Thymus (tissue), 14 donors: ENCODE measurements at places on chromosomes 5 and 9. TPM values are rescaled to one million over a fixed set of nuclear protein-coding genes. Genes with fewer than 3 reads are reported as not detected.

CDKN2B-AS1 gene
- 0.61 TPM for total RNA-seq

ANKRD18A gene
- 2.8 TPM for total RNA-seq

DNA sequence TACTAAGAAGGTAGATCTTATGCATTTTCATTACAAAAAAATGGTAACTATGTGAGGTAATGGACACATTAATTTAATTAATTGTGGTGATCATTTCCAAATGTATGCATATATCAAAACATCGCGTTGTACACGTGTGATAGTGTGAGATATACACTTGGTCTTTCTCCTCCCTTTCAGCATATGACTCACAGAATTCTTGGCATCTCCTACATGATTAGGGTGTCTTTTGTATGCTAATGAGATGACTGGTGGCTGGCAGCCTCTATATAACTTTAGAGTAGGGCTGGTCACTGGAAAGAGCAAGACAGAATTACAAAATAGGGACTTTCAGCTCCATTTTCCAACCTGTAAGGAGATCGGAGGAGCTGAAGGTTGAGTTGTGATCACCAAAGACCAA, 1167.6 kb downstream of the CDH12 start:
- H3K27ac ChIP-seq, result no peak overlapping the region
- DNase-seq, result no peak
- H3K36me3 ChIP-seq, result no peaks in the 10 kb centered on the region
- no peak overlapping the region for H3K4me3 ChIP-seq
- H3K27me3 ChIP-seq, result no peaks in the 10 kb centered on the region

DNA sequence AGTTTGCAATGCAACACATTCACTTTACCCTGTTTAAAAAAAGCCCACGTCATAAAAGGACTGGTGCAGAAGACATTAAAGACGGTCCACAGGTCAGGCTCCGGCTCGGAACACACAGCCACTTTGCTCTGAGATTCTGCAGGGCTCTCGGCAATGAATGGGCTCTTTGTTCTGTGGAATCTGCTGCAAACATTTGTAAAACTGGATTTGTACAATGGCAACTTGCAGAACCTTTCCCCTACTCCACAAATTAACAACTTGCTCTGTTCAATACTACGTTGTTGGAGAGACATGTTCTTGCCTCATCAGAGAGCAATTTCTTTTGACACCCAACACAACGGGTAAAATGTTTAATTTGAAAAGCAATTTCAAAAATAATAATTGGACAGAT, 13.0 kb upstream of the NR5A1 start:
- no peaks in the 10 kb centered on the region for H3K4me1 ChIP-seq
- DNase-seq, result no peak
- H3K36me3 ChIP-seq, result no peaks in the 10 kb centered on the region
- H3K27ac ChIP-seq, result no peak overlapping the region
- H3K4me3 ChIP-seq, result no peak overlapping the region

SHISAL2B gene
- total RNA-seq, result not detected

OTULINL gene
- 14.9 TPM for total RNA-seq

- no peaks in the 10 kb centered on the region for H3K4me1 ChIP-seq
- H3K27me3 ChIP-seq, result no peaks in the 10 kb centered on the region
- H3K36me3 ChIP-seq, result no peaks in the 10 kb centered on the region
- H3K4me3 ChIP-seq, result no peak overlapping the region
- DNase-seq, result no peak
Measured at GRCh38 chr9:126309427-126310189, 17.0 kb upstream of the MVB12B start.

TMEM174 gene
- not detected for total RNA-seq

DNA sequence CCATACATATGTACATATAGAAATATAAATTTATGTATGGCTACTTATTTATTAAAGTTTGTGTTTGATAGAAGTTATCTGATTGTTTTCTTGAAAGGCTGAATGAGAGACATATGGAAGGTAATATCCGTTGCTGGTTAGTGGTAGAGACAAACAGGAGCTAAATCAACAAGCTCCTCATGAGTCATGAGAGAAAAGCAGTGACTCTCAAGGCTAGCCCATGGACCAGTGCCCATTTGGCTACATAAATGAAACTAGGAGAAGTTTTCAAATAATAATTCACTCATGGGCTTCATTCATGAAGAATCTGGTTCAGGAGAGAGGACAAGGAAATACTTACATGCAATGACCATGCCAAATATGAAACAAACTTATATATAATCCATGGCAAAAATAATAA, 504.5 kb upstream of the ITGA1 start:
- H3K27me3 ChIP-seq, result no peaks in the 10 kb centered on the region
- no peaks in the 10 kb centered on the region for H3K36me3 ChIP-seq
- no peak overlapping the region for H3K4me3 ChIP-seq
- H3K4me1 ChIP-seq, result no peaks in the 10 kb centered on the region

GRCh38 chr5:107395632-107396350, 274.9 kb downstream of the EFNA5 start:
- no peaks in the 10 kb centered on the region for H3K36me3 ChIP-seq
- no peak overlapping the region for H3K4me3 ChIP-seq
- H3K27ac ChIP-seq, result no peak overlapping the region
- no peak for DNase-seq

- no peaks in the 10 kb centered on the region for H3K4me1 ChIP-seq
- no peak overlapping the region for H3K27ac ChIP-seq
- DNase-seq, result no peak
- H3K27me3 ChIP-seq, result no peaks in the 10 kb centered on the region
Measured at GRCh38 chr5:626850-627249, 14.7 kb downstream of the CEP72 start.

- H3K27ac ChIP-seq, result no peak overlapping the region
- no peak overlapping the region for H3K4me3 ChIP-seq
- no peaks in the 10 kb centered on the region for H3K36me3 ChIP-seq
Measured at GRCh38 chr5:40227931-40228330, 451.8 kb upstream of the PTGER4 start.

- H3K27me3 ChIP-seq, result no peaks in the 10 kb centered on the region
- no peaks in the 10 kb centered on the region for H3K36me3 ChIP-seq
- DNase-seq, result no peak
- no peaks in the 10 kb centered on the region for H3K4me1 ChIP-seq
- H3K27ac ChIP-seq, result no peak overlapping the region
- no peak overlapping the region for H3K4me3 ChIP-seq
Measured at GRCh38 chr5:137126829-137127228, 372.3 kb downstream of the SPOCK1 start.

PCDHA2 gene
- total RNA-seq, result not detected

SHOC1 gene
- total RNA-seq, result under 0.01 TPM

CAVIN4 gene
- total RNA-seq, result 0.38 TPM

RAB3C gene
- 0.19 TPM for total RNA-seq

GRCh38 chr5:61275841-61276240, 56.2 kb upstream of the ZSWIM6 start:
- H3K27me3 ChIP-seq, result no peaks in the 10 kb centered on the region
- no peaks in the 10 kb centered on the region for H3K36me3 ChIP-seq
- no peak for DNase-seq
- no peak overlapping the region for H3K4me3 ChIP-seq
- no peak overlapping the region for H3K27ac ChIP-seq

GRCh38 chr5:157286761-157287211, 20.9 kb downstream of the CYFIP2 start:
- H3K4me3 ChIP-seq, result no peak overlapping the region
- DNase-seq, result no peak
- no peaks in the 10 kb centered on the region for H3K27me3 ChIP-seq

GRCh38 chr5:3305432-3305831, 290.2 kb upstream of the IRX1 start:
- H3K36me3 ChIP-seq, result no peaks in the 10 kb centered on the region
- H3K27me3 ChIP-seq, result no peaks in the 10 kb centered on the region
- H3K27ac ChIP-seq, result no peak overlapping the region
- H3K4me1 ChIP-seq, result no peaks in the 10 kb centered on the region
- no peak for DNase-seq

- H3K27ac ChIP-seq, result no peak overlapping the region
- no peaks in the 10 kb centered on the region for H3K4me1 ChIP-seq
- no peaks in the 10 kb centered on the region for H3K36me3 ChIP-seq
- no peaks in the 10 kb centered on the region for H3K27me3 ChIP-seq
- no peak for DNase-seq
Measured at GRCh38 chr9:117403848-117404247, 11.0 kb downstream of the ASTN2 start.

ZNF462 gene
- 6.6 TPM for total RNA-seq

GRCh38 chr5:147382776-147383175, 127.1 kb downstream of the DPYSL3 start:
- no peaks in the 10 kb centered on the region for H3K36me3 ChIP-seq
- H3K4me3 ChIP-seq, result no peak overlapping the region
- no peak overlapping the region for H3K27ac ChIP-seq
- DNase-seq, result no peak
- H3K4me1 ChIP-seq, result no peaks in the 10 kb centered on the region

TMEM252 gene
- not detected for total RNA-seq

DNA sequence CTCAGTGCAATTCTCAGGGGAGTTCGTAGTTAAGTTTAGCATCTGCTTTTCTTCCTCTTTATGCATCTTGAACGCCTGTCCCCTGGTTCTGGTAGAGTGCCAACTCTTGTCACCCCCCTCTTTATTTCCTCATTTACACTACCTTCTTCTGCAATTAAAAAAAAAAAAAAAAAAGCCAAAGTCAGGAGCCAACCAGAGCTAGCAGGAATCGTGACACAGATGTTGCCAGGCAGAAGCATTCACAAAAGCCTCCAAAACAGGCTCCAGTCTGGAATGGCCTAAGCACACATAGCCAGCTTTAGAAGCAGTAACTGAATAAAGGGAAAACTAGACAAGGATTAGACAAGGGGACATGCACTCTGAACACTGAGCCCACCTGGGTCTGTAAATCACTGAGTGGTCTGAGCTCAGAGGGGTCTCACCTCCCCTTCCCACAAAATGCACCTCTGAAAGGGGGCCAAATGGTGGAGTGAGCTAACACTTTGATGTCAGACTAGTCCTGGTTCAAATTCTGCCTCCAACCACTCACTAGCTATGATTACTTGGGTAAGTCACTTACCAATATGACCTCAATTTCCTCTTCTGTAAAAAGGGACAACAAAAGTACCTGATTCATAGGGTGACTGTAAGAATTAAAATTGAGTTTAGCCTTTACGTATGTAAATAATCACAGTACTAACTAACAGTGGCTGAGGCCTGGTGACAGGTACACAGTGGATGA, 2.0 kb downstream of the CD74 start:
- peak; percentile 58 for DNase-seq
- H3K4me1 ChIP-seq, result peaks cover 9% of the 10 kb centered on the region
- peak overlapping the region; percentile 85 for H3K27ac ChIP-seq
- H3K4me3 ChIP-seq, result peak overlapping the region; percentile 19
- no peaks in the 10 kb centered on the region for H3K27me3 ChIP-seq
- peaks cover 24% of the 10 kb centered on the region for H3K36me3 ChIP-seq

- peak overlapping the region; percentile 74 for H3K4me3 ChIP-seq
- H3K36me3 ChIP-seq, result no peaks in the 10 kb centered on the region
- H3K4me1 ChIP-seq, result peaks cover 3% of the 10 kb centered on the region
- H3K27ac ChIP-seq, result peak overlapping the region; percentile 71
Measured at GRCh38 chr5:88502179-88503040, 233.8 kb upstream of the TMEM161B start.

DNA sequence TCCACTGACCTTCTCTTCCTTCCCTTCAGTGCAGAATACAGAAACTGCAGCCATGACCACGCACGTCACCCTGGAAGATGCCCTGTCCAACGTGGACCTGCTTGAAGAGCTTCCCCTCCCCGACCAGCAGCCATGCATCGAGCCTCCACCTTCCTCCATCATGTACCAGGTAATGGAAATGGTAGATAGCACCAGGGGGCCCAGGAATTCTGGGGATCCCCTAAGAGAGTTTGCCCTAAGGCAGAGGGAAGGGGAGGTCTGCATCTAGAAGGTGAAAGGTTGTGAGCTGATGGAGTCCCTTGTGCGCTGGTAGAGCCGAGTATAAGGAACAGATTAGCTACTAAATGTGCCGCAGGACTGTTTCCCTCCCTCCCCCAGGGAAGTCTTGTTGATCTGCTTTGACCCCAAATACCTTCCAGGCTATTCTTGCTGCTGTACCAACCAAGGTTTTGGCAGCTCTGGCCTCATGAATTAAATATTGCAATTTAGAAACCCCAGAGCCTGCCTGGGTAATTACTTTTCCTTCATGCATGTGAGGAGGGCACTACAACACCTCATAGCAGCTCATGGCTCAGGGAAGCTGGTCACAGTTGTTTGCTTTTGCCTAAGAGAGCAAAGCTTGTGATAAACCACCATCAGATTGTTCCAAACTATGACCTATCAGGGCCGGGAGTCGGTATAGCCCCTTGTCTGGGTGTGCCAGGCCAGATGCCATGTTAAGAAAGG, 19.6 kb downstream of the CYFIP2 start:
- H3K27me3 ChIP-seq, result no peaks in the 10 kb centered on the region
- no peak overlapping the region for H3K27ac ChIP-seq

DNA sequence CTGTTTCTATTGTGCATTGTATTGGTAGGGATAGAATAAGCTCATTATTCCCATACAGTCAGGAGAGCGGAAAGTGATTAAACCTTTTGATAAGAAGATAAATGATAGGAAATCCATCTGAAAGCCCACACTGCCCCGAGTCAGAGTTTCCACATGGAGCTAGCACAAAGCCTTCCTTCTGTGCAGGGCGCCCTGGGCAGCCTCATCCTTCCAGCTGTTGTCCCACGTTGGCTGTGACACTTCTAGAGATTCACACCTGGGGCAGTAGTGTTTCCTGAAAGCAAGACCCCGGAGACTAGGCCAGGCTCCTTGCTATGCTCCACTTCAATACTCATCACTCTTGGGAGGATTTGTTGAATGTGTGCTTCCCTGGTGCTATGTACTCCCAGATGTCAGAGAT, 172.4 kb downstream of the SEMA6A start:
- no peaks in the 10 kb centered on the region for H3K36me3 ChIP-seq
- H3K4me1 ChIP-seq, result no peaks in the 10 kb centered on the region
- no peak for DNase-seq
- no peaks in the 10 kb centered on the region for H3K27me3 ChIP-seq

IFT74 gene
- total RNA-seq, result 16.9 TPM

- H3K27me3 ChIP-seq, result no peaks in the 10 kb centered on the region
- H3K27ac ChIP-seq, result peak overlapping the region; percentile 58
- DNase-seq, result no peak
- peaks cover 22% of the 10 kb centered on the region for H3K36me3 ChIP-seq
Measured at GRCh38 chr5:6722015-6722414, 8.8 kb downstream of the TENT4A start.
